ENCODE measurements at places on chromosomes 2 and 18.

DNA sequence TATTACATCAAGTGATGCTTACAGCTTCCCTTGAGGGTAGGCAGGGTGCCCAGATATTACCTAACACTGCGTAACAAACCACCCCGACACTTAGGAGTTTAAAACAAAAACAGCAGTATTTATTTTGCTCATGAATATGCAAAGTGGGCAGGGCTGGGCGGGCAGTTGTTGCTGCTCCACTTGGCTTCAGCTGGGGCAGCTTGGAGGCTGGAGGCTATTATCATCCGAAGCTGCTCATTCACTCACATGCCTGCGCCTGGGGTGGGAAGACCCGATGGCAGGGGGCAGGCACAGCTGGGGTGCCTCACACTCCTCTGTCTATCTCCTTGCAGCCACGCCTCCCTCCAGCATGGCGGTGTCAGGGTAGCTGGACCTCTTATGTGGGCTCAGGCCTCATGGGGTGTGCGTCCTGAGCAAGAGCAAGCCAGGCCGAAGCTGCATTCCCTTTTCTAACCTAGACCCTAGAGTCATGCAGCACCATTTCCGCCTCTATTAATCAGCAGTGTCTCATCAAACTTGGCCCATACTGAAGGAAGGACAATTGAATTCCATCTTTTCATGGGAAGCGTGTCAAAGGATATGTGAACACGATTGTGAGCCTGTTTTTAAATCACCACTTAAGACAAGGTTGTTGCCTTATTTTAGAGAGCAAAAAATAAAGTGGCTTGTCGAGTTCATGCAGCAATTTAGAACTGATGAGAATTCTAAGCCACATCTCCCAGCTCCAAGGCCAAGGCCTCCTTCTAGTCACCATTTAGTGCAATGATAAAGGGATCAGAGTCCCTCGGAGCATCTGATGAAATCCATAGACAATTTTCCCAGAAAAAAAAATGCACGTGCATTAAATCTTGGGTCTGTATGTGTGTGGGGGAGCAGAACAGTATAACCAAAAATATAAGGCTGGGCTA is 54.9 kb downstream of the SDC1 start:
- DNase-seq: no peak

GRCh38 chr2:176843208-176843607 is 369.4 kb upstream of the HNRNPA3 start:
- no peak for DNase-seq

GRCh38 chr18:6399776-6400175 is 14.9 kb downstream of the L3MBTL4 start:
- no peak for DNase-seq

- DNase-seq: no peak
Measured at GRCh38 chr2:191797500-191797899, 49.4 kb downstream of the CAVIN2 start.

DNA sequence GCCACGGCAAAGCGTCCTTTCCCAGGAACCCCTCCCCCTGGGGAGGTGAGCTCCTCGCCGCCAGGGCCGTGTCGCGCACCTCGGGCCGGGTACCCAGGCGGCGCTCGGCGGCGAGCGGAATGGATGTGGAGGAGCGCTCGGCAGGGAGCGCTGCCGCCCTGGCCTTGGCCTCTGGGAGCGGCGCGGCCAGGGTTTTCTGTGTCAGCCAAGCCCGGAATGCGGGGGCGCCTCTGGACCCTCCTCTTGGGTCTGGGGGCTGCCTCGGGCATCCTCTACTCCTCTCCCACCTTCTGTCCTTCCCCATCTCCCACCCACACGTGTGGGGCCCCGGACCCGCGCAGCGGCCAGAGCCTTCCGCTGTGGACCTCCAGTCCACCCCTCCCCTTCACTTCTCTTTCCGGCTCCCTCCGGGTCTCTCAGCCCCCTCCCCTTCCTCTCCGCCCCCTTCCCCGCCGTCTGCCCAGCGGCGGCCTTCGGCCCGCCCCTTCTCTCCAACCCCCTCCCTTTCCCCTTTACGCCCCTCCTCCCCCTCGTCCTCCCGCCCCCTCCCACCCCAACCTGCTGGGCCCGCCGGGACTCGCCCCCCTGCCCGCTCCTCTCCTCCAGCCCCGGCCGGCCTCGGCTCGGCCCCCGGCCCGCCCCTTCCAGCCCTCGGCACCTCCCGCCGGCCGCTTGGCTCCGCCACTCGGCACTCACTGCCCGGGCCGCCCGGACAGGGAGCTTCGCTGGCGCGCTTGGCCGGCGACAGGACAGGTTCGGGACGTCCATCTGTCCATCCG is at the start of gene MERTK:
TSS of gene MERTK (plus strand) at position 684 of the 779 bp plus-strand sequence. CDS start 129 bp downstream, outside the sequence.
- DNase-seq: peak; percentile 55

DNA sequence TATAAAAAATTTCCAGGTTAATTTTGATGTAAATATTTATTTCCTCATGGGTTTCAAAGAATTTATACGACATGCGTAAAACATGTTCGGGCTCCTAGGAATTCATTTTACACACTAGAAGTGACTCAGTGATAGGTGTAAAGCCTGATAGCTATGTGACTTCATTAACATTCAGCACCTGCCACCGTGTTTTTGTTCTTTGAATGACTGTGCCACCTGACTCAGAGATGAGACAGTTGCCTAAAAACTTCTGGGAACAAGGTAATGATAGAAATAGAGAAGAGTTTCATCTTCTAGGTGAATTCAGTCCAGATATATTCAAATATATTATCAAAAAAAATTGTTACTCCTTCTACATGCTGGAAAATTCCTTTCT is 10.0 kb downstream of the IL1R2 start:
- DNase-seq: no peak

DNA sequence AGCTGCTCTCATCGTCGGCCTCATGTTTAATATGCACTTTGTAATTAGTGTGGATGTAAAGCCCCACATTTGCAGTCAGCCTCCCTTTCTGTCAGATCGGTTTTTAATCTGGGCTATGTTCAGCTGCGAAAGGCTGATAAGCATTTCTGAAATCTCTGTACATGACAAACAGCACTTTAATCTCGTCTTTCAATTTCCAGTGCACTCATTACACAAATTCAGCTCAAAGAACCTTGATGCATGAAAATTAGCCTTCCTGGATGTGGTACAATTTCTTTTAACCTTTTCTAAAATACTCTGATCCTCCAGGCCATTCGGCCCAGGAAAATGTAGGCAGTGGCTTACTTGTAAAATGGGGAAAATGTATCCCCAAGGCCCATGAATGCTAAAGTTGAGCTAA is 265.1 kb downstream of the RND3 start:
- no peak for DNase-seq

GRCh38 chr18:79400591-79401381 is 5.1 kb downstream of the NFATC1 start:
- peak; percentile 66 for DNase-seq

DNA sequence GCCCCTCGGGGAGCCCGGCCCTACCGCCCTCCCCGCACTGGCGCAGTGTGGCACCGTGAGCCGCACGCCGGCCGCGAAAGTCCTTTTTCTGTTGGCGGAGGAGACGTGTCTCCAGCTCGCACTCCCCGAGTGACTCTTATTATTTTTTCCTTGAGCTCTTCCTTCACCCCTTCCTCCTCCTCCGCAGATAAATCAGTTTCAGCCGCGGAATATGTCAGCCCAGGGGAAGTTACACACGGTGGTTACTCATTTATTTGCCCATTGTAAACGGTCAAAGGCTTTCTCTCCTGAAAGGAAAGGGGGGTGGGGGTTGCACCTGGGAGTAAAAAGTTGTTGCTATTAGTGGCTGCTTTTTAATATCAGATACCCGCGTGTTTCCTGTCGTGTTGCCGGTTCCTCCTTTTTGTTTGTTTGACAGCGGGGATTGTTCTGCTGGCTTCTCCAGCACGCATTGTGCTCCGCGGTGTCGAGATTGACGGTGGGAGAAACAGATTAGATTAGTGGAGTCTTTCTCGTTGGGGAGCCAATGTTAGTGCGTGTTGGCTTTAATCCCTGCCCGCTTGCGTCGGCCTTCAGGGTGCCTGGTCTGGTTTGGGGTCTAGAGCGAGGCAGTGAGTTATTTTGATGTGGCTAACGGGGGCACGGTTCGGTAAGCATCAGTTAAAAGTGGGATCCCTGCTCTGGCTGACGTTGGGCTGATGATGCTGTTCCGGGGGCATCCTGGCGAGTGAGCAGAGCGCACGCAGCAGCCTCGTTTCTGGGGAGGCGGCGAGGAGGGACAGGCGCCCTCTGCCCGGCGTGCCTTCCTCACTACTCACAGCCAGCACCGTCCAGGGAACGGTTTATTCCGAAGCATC is 1.6 kb downstream of the CRIM1 start:
- peak; percentile 25 for DNase-seq

- peak; percentile 59 for DNase-seq
Measured at GRCh38 chr2:10654069-10654468, 35.7 kb downstream of the NOL10 start.
